ENCODE measurements at places on chromosomes 6 and 20.

DNA sequence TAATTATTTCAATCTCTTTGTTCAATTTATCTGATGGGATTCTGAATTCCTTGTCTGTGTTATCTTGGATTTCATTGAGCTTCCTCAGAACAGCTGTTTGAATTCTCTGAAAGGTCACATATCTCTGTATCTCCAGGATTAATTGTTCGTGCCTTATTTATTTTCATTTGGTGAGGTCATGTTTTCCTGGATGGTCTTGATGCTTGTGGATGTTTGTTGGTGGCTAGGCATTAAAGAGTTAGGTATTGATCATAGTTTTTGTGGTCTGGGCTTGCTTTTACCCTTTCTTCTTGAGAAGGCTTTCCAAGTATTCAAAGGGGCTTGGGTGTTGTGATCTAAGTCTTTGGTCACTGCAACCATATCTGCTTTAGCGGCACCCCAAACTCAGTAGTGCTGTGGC lies 39.4 kb upstream of the SCP2D1 start:
- no peak for DNase-seq

GRCh38 chr20:63167918-63168520 lies 47.9 kb downstream of the YTHDF1 start:
- DNase-seq: no peak

DNA sequence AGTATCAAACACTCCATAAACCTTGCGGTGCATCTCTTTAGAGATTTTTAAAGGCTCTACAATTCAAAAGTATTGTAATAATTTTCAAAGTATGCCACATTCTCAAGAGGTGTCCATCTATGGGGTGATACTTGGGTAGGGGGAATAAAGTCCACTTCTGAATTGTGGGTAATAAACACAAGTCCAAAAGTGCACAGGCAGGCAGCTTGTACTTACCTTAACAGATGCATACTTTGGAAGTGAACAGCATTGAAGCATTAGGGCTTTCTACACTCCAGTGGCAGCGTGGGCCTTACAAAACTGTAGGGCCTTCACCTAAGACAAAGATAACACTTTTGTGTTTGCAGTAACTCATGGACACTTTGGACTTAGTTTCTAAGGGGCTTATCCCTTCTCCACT lies 58.6 kb downstream of the AIG1 start:
- no peak for DNase-seq

DNA sequence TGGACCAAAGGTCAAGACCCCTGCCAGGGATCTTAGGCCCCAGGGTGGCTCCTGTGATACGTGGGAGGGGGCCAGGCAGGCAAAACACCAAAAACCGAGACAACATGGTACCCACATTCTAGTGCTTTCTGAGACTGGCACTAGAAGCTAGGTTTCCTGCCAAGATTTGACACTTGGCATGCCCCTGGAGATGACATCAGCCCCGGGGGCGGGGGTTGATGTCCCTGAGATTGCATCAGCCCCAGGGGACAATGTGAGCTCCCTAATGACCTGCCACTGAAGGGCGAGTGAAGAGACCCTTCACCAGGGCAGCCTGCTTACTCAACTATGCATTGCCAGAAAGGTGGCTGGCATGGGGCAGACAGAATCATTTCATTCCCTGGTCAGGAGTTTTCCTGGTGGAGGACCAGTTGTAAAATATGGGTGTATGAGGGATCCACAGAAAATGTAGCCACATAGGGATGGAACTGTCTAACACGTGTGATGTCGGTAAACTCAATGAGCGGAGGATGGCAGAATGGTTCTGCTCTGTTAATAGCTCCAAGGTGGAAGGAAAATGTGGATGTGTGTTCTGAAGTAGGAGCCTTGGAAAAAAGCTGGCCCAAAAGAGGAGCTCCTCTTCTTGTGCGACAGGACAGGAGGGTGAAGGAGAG lies 219.7 kb downstream of the UNC5CL start:
- no peak for DNase-seq

DNA sequence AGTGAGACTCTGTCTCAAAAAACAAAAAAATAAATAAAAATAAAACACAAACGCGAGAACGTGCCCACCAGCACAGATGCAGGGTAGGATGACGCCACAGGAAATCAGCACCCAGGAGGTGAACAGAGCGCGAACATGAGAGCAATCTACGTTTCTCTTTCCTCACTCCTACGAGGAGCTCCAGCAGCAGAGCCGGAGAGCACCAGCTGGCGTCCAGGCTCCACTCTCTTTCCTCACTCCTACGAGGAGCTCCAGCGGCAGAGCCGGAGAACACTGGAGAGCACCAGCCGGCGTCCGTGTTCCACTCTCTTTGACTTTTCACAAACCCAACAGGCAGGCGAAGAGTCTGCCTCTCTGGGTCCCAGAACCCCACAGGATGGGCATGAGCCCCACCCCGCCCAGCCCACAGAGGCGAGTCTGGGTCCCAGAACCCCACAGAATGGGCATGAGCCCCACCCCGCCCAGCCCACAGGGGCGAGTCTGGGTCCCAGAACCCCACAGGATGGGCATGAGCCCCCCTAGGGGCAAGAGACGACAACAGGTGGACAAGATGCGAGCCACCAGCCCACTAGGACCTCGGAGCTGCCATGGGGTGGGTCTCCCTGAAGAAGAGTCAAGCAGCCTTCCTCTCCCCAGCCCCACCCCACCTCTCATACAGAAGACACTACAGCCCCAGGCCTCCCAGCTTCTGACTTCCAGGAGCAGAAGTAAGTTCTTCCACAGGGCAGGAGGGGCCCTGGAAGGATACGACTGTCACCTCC lies 20.2 kb downstream of the ZBTB46 start:
- DNase-seq: no peak

- no peak for DNase-seq
Measured at GRCh38 chr20:32454164-32455145, 96.3 kb downstream of the ASXL1 start.

DNA sequence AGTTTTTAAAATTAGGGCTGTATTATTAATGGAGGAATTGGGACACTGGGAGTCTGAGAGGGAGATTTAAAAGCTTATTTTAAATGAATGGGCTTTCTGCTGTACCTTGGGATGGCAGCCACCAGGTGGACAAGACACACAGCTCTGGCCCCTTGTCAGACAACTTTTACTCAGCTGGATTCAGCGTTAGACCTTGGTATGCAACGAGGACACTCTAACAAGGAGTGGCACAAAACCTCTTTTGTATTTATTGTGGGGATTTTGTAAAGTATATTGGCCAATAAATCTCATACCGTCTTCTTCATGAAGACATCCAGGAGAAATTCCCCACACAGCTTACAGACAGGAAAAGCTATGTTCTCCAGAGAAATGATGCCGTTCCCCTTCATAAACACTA lies 105.7 kb downstream of the LCA5 start:
- no peak for DNase-seq

- DNase-seq: no peak
Measured at GRCh38 chr6:109316909-109317308, 65.4 kb downstream of the CD164 start.

DNA sequence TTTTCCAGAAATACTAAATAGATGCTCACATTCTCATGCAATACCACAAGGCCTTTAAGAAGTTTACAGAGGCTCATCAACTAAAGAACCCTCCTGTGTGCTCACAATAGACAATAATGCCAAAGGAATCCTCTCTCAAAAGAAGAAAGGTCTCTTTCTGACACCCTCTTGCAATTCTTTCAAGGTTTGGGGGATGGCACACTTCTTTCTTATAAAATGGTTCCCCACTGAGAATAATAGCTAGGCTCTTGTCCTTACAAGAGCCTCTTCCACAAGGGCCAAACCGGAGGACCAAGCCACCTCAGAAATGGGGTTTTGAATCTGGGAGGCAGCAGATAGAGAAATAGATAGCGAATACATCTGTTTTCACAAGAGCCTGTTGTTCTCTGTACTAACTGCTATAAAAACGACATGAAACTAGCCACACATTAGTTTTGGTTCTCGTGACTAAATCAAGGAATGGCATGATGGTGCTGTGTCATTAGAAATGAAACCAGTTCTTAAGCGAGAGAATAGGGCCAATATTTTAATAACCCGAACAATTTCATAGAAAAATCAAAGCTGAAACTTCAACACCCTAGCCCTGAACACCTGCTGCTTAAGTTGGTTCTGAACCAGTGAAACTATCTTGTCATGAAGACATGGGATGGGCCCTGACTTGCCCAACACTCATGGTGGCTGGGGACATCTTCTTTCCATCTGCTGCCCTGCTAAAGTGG lies 81.1 kb downstream of the PRDM1 start:
- DNase-seq: no peak

DNA sequence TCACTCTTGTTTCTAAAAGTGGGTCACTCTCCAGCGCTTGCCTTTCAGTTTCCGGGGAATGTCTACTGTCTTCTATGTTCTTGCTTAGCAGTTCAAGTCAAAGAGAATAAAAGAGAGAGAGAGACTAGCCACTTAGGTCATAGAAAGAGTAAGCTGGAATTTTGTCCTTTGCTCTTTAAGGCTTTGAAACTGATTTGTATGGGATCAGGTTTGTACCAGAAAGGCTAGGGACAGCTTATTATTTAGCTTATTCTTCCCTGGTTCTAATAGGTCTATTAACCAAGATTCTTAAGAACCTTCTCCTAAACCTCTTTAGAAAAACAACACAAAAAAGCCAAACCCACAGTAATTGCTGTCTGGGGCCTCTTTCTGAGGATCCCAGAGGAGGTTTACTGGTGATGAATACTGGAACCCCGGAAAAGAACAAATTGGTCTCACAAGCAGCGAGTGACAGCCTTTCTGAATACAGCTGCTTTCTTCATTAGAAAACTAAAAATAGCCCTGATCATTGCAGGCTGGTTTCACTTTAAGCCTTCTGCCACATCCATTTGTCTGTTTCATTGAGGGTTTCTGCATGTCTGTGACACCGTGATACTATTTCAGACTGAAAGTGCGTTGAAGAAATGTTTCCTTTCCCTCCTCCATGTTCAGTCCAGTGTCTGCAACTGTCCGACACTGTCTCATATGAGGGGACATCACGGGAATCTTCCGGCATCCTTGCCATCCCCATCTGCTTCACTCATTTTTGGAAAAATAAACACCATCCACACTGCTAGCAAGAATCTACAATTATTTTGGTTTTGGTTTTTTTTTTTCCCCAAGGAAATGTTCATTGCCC lies 75.1 kb upstream of the ATXN1 start:
- DNase-seq: no peak

DNA sequence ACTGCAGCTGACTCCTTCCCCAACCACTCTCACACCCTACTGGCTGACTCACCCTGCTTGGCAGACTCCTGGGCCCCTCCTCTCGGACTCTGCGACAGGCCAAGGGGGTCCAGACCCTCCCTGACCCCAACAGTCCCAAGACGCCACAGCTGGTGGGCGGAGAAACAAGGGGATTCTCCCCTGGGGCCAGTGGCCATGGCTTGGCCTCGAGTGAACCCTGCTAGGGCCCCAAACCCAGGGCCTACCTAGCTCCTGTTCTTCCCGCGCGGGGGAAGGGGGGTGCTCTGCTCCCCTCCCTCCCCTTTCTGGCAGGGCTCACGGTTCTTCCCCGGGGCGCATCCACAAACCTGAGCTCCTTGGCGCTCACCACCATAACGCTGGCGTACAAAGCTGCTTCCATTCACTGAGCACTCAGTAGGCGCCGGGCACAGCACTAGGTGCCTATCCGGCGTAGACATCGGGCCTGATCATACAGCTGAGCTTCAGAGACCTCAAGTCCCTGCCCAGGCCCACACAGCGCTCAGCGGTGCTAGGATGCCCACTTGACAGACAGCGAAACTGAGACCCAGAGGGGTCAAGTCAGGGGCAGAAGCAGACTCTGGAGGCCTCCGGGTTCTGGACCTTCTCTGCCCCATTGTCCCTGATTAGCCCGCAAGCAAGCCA lies 597 bp downstream of the ADA start:
- no peak for DNase-seq

GRCh38 chr6:87444362-87444761 lies 28.4 kb upstream of the SLC35A1 start:
- no peak for DNase-seq

- no peak for DNase-seq
Measured at GRCh38 chr6:165729307-165729936, 66.4 kb upstream of the PDE10A start.

GRCh38 chr20:50023116-50023805 lies 40.5 kb downstream of the SNAI1 start:
- no peak for DNase-seq

DNA sequence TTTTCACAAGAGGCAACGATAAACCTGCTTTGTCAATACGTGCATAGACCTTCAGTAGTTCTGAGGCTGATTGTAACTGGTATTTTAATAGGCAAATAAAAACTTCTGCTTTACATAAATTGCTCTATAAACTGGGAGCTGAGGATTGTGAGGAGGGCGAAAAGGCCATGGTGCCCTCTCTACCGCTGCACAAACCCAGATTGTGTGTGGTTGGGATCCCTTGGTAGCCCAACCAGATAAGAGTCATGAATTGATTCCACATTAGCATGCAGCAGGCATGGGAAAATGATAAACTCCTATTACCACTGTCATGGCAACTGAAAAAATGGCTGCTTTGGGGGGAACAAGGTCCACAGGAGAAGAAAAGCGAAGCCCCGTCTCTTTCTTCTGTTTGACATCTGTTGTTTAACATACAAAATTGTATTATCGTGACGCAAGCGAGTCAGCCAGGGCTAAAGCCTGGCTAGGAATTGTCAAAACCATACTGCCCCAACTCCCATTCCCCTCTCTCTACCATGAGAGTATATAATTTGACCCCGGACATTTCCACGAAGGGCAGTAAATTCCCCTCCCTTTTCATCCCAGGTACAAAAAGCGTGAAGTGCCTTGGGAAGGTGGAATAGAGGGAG lies 157.8 kb upstream of the SALL4 start:
- no peak for DNase-seq

GRCh38 chr6:21423106-21423854 lies 170.3 kb upstream of the SOX4 start:
- DNase-seq: no peak

DNA sequence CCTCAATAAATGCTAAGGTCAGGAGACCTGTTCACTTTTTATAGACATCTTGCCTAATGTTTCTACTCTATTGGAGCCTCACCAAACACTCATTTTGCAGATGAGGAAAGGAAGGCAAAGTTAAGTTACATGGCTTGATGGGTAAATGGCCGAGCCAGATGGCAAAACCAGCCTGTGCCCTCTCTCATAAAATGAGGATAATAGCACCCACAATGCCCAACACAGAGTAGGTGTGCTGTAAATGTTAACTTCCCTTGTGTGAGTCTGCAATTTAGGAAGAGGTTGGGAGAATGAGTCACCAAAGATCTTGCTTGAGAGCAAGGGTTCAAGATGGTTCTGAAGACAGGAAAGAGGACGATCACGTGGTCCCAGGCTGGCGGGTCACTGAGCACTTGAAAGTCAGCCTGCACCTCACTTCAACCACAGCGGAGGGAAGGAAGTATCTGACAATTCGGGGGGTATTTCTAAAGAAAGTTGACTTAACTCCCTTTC lies 3.3 kb downstream of the KCNK5 start:
- DNase-seq: no peak

- DNase-seq: no peak
Measured at GRCh38 chr6:32692019-32692418, 25.6 kb upstream of the HLA-DQB1 start.

- no peak for DNase-seq
Measured at GRCh38 chr6:2216794-2217383, 28.5 kb downstream of the GMDS start.

- DNase-seq: peak; percentile 84
Measured at GRCh38 chr20:38221119-38221589, 39.4 kb downstream of the KIAA1755 start.

GRCh38 chr20:2261046-2261485 lies 34.7 kb upstream of the TGM3 start:
- no peak for DNase-seq
